ENCODE measurements at places on chromosomes 11 and 22. TPM values are rescaled to one million over a fixed set of nuclear protein-coding genes. Genes with fewer than 3 reads are reported as not detected.

Gene HBB
- not detected for total RNA-seq

Gene MMP12
- 0.44 TPM for total RNA-seq

Gene SAA4
- total RNA-seq: not detected

Gene MCHR1
- total RNA-seq: 1.5 TPM

Gene GLB1L2
- 0.15 TPM for total RNA-seq

Data from smooth muscle cell of trachea (primary cell).